Stimulated activated CD8-positive, alpha-beta memory T cell treated with anti-CD3 and anti-CD28 coated beads, Interleukin-4, amount 100 ng/mL, for 1 hour (primary cell): ENCODE measurements at places on chromosomes 6 and 20.

DNA sequence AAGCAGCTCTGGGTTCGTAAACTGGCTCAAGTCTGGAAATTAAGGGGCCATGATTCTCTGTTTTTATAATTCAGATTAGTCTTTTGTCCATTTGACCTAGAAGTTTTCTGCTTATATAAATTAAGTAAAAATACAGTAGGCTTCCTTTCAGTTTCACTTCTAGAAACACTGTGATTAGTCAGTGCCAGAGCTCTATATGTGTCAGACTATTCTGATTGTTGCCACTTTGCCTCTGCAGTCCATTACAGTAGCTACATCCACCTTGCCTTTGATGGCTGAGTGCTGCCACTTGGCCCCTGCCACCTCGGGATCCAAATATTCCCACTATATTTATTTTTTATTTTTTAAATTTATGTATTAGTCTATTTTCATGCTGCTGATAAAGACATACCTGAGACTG lies 7.9 kb downstream of the ZC2HC1B start:
- DNase-seq, result no peak

DNA sequence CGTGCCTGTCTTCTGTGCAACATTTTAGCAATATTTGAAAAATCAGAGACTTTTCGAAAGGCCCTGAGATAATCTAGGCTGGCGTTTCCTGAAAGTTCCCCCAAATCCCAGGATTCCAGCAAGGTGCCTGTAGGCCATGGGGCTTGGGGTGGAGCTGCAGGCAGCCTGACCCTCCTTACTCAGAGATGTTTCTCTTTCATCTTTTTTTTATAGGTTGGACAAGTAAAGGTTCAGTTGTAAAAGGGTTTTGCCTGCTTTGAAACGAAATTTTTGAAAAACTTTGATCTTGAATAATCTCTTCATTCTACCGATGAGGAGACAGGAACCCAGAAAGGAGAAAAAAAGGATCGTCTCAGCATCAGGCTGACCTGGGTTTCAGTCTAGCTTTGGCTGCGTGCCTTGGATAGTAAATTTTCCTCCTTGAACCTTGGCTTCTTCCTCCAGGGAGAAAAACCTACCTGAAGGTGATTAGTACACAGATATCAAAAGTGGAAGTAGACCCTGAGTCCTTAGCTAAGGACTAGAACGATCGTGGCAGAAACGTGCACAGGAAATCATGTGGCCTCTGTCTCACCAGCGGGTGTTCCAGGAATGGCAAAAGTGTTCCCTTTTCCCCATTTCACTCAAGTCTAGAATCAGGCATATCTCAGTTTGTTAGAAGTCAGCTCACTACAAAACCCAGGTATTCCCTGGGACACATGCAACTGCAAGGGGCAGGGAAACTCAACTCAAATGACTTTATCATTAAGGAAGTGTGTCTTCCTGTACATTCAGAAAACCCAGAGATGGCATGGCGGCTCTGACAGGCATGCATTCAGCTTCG lies 128.2 kb upstream of the PTPN1 start:
- DNase-seq, result no peak

GRCh38 chr6:14381829-14382677 lies 264.5 kb downstream of the CD83 start:
- DNase-seq, result no peak

- DNase-seq, result no peak
These were observed 15.3 kb downstream of the TNFAIP3 start for GRCh38 chr6:137882225-137882961.

DNA sequence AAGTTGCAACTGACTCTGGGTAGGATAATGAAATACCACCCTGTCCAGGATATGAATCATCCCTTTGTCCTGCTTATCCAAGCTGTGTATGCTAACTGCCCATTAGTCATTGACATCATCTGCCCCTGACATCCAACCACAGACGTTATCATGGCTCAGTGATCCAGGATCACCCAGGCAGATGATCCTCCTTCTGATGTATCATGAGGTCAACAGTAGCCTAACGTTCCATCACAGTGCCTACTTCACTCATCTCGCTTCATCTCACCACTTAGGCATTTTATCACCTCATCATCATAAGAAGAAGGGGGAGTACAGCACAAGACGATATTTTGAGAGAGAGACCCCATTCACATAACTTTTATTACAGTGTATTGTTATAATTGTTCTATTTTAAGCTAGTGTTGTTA lies 13.4 kb upstream of the BTN3A2 start:
- DNase-seq, result no peak

DNA sequence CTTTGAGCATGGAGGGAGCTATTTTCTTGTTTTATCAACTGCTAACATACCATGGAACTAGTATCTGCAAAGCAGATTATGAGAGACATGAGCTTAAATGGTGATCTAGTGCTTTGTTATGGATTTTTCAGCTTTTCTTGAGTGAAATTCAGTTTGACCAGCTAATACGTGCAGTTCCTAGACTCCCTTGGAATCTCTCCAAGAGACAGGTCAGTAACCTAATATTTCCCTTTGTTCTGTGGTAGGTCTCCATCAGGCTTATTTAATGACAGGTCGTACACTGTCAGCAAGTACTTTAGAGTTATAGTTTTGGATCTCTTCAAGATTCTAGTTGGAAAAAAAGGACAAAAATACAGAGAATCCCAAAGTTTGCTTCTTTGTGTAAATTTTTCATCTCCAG lies 43.9 kb downstream of the HDAC2 start:
- DNase-seq, result no peak

DNA sequence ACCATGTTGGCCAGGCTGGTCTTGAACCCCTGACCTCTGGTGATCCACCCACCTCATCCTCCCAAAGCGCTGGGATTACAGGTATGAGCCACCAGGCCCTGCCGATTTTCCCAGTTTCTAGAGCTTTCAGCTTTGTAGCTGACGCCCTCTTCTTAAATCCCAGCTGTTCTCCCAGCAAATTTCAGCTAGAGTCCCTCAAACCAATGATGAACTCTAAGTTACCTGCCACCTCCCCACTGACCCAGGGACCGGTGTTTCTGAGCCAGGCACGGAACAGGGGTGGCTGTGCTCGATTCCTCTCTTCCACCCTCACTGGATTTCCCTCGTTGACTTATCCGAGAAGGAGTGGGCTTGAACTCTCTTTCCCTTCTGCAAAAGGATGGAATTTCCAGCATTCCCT lies 39.1 kb downstream of the SUN5 start:
- DNase-seq, result no peak

DNA sequence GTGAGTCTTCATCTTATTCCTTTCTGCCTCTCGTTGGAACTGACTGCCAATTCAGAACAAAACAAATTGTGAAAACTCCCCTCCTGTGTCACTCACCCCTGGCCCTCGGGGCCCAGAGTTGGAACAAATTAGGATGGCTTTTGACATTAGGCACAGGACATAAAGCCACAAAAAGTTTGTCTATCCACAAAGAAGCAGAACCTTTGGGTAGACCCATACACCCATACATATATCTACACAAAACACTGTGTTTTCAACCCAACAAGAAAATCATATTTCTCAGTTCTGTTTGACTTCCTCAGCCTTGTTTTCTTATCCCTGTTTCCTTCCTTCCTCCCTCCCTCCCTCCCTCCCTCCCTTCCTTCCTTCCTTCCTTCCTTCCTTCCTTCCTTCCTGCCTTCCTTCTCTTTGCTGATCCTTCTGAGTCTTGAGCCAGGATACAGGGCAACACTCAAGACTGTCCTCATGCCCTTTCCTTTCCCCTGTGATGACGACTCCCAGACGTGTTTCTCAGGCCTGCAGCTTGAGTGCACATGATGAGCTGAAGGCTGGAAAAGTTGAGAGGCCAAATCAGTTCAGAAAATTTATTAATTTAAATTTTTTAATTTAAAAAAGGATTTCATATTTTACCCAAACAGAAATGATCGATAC lies 41.7 kb upstream of the NKX2-2 start:
- DNase-seq, result no peak

GRCh38 chr6:15304337-15305042 lies 58.6 kb downstream of the JARID2 start:
- no peak for DNase-seq

DNA sequence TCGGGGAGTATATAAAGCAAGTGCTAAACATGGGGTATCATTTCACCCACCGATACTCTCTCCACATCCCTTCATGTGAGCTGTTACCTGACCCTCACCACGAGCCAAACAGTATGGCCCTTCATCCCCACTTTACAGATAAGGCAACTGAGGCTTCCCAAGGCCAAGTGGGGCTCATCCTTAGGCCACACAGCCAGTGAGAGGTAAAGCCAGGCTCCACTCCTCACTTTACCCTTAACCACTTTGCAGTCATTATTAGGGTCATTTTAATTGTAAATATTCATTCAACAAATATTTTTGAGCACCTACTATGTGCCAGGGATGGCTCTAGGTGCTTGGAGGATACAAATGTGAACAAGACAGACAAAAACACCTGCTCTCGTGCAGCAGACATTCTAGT lies 7.0 kb downstream of the SIRPA start:
- DNase-seq, result no peak

DNA sequence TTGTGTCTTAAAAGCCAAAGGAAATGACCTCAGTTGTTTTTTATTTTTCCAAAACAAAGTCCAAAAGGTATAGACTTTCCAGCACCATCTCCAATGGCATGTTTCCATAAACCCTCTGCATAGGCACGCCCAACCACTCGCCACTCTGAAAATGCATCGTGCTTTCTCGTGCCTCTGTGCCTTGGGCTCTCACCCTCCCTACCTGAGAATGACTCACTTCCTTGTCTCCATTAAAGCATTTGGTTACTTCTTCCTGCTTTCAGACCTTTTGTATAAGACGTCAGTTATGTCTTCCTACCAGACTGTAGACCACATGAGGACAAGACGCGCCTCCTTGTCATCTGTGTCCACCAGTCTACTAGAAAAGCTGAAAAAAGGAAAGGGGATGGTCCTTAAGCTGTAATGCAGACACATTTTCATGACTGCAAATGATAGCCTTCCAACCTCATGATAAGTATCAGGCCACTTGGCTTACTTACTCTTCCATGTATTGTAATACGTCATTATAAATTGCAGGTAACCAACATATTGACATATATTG lies 61.2 kb upstream of the CDYL start:
- no peak for DNase-seq

DNA sequence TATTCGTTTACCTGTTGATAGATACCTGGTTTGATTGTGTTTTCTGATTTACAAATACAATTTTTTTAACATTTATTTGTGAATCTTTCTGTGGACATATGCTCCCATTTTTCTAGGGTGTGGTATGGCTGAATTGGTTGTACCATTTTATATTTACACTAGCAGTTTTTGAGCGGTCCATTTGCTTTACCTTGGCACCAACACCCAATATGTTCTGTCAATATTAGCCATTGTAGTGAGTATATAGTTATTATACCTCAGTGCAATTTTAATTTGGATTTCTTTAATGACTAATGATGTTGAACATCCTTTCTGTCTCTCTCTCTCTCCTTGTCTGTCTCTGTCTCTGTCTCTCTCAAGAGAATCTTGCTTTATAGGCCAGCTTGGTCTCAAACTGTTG lies 278.5 kb downstream of the CDKAL1 start:
- no peak for DNase-seq
